ENCODE measurements at places on chromosomes 1 and 21. TPM values are rescaled to one million over a fixed set of nuclear protein-coding genes. Genes with fewer than 3 reads are reported as not detected.

The SPATA6 gene
- total RNA-seq, result 9.9 TPM

GRCh38 chr1:43901196-43901961 lies 32.2 kb upstream of the ARTN start:
- no peaks in the 10 kb centered on the region for H3K27me3 ChIP-seq
- DNase-seq, result no peak
- no peak overlapping the region for H3K27ac ChIP-seq
- H3K4me3 ChIP-seq, result no peak overlapping the region

DNA sequence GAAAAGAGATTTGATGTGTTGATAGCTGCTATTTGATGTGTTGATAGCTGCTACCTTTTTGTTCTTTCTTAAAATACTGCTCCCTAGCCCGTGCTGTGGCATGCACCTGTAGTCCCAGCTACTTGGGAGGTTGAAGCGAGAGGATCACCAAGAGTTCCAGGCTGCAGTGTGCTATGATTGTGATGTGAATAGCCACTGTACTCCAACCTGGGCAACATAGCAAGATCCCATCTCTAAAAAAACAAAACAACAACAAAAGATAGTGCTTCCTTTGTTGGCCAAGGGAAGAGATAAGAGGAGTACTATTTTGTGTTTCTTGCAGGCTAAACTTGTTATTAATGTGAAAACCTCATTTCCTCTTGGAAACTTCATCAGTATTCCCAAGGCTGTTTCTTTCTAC lies 6.1 kb downstream of the GPSM2 start:
- no peaks in the 10 kb centered on the region for H3K36me3 ChIP-seq
- H3K4me3 ChIP-seq, result no peak overlapping the region
- H3K27ac ChIP-seq, result peak overlapping the region; percentile 23
- DNase-seq, result no peak

DNA sequence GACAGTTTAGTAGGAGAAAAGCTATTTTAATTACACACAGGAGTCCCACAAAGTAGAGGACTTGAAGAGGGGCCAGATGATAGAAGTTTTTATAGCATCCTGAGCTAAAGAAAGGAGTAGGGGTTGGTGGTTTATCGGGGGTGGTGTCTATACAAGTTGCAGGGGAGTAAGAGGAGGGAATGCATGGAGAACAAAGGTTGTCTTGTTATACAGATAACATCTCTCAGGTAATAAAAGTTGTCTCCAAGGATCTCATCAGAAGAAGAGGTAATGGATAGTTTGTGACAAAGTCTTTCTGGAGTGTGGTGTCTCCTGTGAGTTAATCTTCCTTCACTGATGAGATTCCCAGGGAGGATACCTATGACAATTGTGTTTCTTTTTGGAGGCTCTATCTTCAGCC lies 23.4 kb upstream of the NUF2 start:
- DNase-seq, result no peak
- H3K4me1 ChIP-seq, result no peaks in the 10 kb centered on the region
- H3K27ac ChIP-seq, result no peak overlapping the region
- H3K4me3 ChIP-seq, result no peak overlapping the region

Data from osteocyte (in vitro differentiated cells).